Left ventricle myocardium inferior (tissue), 1 donor: ENCODE measurements at places on chromosomes 7 and 10.

DNA sequence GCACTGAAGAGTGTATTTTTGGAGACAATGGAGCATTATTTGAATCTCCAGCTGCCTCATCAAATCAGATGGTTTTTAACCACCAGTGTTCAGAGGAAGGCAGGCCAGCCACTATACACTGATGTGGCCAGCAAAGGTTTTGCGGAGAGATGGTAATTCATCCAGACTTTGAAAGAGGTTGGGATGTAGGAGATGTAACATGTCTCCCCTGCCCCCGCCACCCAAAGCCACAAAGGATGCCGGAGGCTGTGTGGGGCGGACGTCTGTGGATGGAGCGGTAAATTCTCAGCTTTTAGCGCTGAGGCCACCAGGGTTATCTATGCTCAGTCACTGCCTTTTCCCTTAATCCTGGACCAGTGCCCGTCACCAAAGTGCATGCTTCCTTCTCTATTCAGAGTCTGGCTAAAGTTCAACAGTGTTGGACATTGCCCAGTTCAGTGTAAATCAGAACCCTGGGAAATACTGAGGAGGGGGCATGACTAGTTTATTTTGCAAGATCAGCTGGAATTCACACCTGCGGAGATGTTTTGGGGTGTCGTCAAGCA is 3.7 kb upstream of the TRIP6 start:
- DNase-seq: no peak

GRCh38 chr7:70032649-70033048 is 434.4 kb downstream of the AUTS2 start:
- DNase-seq: no peak

DNA sequence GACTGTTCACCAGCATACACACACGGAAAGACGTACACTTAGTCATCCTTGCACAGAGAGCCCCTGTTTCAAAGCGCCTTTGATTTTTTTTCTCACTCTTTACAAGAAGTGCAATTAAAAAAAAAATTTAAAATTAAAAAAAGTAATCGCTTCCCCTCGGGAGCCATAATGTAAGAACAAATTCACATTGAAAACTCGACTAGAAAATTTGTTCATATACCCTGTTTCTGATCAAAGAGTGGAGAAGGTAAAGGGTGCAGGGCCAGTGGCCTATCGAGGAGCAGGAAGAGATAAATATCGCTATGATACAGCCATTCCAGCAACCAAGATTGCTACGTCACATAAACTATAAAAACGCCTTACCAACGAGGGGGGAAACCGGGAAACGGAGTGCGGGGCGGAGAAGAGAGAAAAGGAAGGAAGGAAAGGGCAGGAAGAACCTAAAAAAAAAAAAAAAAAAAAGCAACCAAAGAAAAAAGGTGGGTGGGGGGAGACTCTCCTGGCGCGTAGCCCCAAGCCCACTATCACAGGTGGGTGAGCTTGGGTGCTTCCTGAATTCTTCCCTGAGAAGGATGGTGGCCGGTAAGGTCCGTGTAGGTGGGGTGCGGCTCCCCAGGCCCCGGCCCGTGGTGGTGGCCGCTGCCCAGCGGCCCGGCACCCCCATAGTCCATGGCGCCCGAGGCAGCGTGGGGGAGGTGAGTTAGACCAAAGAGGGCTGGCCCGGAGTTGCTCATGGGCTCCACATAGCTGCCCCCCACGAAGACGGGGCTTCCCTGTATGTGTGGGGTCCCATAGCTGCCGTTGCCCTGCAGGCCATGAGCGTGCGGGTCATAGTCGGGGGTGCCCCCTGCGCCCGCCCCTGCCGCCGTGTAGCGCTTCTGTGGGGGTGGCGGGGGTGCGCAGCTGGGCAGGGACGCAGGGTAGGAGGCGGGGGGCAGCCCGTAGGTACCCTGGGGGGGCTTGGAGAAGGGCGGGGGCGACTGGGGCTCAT is 5.2 kb upstream of the HOXA2 start:
- DNase-seq: no peak

- no peak for DNase-seq
These were observed 26.6 kb upstream of the SNX10 start for GRCh38 chr7:26265065-26265464.

DNA sequence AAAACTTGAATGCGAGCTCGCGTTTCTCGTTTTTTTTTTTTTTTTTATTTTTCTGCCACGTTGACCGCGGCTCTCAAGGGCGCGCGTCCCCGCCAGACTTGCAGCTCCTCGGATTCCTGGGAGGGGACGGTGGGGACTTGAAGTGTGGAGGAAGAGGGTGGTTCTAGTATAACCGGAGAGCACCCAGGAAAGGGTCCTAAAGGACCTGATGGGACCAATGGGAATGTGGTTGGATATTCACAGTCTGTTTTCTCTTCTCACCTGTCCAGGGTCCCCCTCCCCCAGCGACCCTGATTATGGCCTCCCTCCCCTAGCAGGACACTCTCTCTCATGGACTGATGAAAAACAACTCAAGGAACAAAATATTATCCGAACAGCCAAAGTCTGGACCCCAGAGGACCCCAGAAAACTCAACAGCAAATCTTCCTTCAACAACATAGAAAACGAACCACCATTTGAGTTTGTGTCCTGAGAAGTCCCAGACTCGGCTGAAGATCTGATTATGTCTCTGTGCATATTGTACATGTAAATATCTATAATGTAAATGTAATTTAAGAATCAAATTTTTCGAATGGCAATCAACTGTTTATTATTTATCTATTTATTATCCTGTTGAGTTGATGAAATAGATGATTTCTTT is 1.4 kb downstream of the PTF1A start:
- DNase-seq: no peak
